ENCODE measurements at places on chromosomes 2 and 18.

DNA sequence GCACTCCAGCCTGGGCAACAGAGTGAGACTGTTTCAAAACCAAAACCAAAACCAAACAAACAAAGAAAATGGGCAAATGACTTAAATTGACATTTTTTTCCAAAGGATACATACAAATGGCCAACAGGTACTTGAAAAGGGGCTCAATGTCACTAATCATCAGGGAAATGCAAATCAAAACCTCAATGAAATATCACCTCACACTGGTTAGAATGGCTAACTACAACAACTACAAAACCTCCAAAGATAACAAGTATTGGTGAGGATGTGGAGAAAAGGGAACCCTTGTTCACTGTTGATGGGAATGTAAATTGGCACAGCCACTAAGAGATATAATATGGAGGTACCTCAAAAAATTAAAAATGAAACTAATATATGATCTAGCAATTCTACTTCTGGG lies 213.2 kb upstream of the HS6ST1 start:
- no peak for DNase-seq

- no peak for DNase-seq
These were observed 4.9 kb upstream of the ZC3H8 start for GRCh38 chr2:112259509-112260294.

- no peak for DNase-seq
These were observed 179.1 kb upstream of the SPRED2 start for GRCh38 chr2:65611488-65611887.

GRCh38 chr2:195808189-195808588 lies 151.2 kb downstream of the SLC39A10 start:
- DNase-seq, result no peak

DNA sequence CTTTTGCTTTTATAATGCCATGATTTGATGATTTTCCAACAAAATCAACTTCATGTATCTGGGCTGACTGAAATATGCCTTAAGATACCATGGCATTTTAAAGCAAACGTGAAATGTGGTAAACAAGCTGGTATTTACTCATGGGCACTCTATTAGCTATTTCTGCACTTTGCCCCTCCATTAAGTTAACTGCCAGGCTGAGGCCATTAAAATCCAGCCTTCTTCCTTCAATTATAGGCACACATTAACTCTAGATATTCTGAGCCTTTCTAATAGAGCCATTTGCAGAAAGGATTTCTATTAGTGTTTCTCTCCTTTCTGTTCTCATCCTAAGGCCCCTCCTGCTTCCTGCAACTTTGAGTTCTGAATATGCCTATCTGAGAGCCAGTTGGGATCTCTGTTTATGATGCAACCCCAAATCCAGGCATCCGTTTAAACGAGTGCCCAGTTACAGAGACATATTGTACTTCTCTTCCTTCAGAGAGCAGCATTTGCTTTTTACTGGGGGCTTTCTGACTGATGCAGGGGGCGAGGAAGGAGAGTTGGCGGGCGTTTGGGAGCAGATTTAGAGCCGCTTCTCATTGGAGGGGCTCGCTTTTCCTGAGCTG lies 1.6 kb upstream of the KCNJ3 start:
- no peak for DNase-seq

GRCh38 chr2:226524381-226524843 lies 275.2 kb downstream of the IRS1 start:
- DNase-seq, result no peak

DNA sequence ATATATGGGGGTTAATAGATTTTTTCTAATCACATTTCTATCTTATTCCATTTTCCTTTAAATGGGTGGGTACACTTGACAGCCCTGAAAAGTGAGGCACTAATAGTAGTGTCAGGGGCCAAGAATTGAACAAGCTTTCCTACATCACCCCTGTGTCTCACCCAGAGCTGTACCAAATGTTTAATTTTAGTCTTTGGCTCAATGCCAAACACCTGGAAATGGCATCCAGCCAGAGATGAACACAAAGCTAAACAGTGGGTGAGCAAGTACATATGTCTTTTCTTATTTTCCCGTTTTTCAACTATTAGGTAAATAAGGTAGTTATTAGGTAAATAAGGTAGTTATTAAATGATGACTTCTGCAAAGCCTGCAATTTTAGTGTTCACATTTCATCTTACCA lies 276.3 kb upstream of the ERBB4 start:
- no peak for DNase-seq

DNA sequence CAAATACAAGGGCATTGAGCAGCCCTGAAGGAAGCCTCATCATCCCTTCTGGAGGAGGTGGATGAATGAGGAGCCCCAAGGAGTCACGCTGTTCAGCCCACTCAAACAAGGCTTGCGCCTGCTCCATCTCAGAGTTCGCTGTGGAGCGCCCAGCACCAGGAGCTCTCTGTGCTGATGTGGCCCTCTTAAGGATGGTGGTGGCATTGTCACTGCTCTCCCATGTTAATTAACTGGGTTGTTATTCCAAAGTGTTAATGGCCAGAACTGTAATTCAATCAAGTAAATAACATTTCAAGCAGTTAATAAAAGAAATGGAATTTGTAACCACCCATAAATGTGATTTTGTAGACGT lies 726.0 kb upstream of the RAB6C start:
- no peak for DNase-seq

GRCh38 chr2:63344575-63345284 lies 243.5 kb downstream of the WDPCP start:
- no peak for DNase-seq

- no peak for DNase-seq
These were observed 31.9 kb upstream of the ITGA6 start for GRCh38 chr2:172395503-172395902.

DNA sequence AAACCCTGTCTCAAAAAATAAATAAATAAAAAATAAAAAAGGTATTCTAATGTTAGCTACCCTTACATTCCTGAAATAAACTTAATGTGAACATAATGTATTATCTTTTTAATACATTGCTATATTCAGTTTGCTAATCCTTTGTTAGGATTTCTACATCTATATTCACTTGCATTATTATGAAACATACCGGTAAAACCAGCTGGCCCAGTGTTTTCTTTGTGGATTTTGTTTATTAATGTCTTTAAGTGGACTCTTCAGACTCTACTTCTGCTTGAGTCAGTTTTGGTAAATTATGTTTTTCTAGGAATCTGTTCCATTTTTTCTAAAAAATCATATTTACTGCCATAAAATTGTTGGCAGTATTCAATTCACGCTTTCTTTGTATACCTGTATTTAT lies 34.5 kb downstream of the PTPN2 start:
- no peak for DNase-seq

DNA sequence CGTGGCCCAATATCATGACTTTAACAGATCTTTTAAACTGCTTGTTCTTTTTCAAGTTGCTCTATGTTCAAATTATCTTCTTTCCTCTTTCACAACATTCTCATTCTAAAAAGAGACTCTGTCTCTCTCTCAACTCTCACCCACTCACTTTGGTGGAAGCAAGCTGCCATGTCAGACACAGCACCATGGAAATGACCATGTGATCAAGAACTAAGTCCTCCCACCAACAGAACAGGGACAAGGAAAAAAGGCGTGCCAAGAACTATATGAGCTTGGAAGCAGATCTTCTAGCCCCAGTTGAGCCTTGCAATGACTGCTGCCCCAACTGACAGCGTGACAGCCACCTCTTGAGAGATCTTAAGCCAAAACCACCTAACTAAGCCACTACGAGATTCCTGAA lies 23.9 kb downstream of the BAZ2B start:
- DNase-seq, result no peak

DNA sequence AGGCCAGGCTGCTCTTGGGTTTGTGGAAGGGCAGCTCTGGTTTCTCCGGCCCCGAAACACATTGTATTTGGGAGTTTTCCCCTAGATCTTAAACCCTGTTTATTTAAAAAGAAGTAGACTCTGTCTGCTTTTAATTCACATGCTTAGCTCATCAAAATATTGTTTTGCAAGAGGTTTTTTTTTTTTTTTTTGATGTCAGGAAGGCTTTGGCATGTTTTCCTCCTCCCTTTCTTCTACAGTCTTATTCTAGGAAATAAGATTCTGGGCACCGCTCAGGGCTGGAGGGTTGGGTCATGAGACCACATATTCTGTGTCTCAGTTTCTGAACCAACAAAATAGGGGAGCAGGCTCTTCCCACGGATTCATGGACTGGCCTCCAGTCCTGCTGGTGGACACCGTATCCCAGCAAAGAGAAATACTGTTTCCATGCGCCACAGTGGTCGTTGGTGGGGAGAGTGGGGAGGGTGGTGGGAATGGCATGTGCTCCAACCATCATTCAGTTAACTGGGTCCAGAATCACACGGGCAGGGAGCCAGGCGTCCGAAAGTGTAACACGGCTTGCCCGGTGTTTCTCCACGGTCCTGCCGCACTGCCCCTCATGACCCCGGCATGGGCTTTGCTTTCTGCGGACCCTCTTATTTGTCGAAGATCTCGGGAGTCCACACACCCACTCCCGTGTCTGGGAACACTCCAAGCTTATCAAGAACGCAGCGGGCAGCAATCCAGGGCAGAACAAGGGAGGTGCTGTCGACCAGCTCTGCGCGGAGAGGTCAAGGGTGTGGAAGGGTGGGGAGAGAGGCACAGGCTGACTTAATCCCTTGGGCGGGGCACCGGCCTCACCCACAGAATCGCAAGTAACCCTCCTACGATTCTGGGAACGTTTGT lies 176.7 kb downstream of the GLI2 start:
- DNase-seq, result no peak

GRCh38 chr2:230472621-230473018 lies 56.6 kb downstream of the SP100 start:
- DNase-seq, result no peak

DNA sequence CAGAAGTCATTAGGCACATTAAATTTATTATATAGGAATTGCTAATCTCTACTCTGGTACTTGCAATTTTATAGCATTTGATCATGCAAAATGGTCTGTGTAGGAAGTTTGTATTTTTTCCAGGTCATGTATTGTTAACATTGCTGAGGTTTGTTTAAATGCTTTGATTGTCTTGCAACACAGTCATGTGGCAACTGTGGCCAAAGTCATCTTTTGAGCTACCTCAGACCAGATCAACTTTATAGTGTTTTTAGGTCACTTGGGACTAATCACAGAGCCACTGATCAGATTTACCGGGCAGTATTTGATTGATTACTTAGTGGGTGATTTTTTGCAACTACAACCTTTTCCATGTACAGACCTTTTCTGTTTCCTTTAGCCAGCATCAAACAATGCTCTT lies 3.7 kb downstream of the SERPINB5 start:
- no peak for DNase-seq

GRCh38 chr2:168008646-168009195 lies 238.7 kb downstream of the STK39 start:
- DNase-seq, result no peak

- no peak for DNase-seq
These were observed 44.4 kb downstream of the FECH start for GRCh38 chr18:57542126-57542525.

GRCh38 chr18:39786477-39786876 lies 2168.6 kb upstream of the PIK3C3 start:
- DNase-seq, result no peak

- DNase-seq, result no peak
These were observed 66.9 kb upstream of the CYP26B1 start for GRCh38 chr2:72214429-72215143.

GRCh38 chr2:16653799-16654198 lies 11.8 kb downstream of the CYRIA start:
- DNase-seq, result no peak

DNA sequence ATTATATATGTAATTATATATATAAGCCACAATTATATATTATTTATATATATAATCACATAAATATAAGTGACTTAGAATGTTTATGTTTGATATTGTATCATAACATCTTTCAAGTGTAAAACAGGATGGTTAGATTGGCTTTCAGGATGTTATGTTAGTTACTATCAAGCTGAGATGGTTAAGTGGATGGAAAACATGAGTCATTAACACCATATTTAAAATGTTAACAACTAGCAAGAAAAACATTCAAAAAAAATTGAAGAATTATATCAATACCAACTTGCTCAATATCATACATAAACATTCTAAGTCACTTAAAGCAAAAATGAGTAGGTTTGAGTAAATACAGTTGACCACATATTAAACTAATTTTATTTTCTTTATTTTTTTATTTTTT lies 21.8 kb upstream of the RAB27B start:
- no peak for DNase-seq

DNA sequence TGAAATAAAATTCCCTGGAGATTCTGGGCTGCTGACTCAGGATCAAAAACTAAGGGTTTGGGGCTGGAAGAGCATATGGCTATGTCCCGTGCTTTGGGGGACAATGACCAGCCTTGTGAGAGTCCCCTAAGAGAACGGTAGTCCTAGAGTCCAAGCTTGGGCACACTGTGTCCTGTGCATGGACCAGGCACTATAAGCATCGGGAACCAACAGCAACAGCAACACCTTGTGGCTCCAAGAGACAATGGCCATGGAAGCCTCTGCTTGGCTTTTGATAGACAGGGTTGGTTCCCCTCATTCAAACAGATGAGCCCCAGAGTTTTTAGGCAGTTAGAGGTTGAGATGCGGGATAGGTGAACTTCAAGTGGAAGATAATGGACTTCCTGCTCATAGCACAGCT lies 294.4 kb upstream of the CHAC2 start:
- no peak for DNase-seq

GRCh38 chr2:9473308-9473984 lies 905 bp upstream of the IAH1 start:
- DNase-seq, result no peak

DNA sequence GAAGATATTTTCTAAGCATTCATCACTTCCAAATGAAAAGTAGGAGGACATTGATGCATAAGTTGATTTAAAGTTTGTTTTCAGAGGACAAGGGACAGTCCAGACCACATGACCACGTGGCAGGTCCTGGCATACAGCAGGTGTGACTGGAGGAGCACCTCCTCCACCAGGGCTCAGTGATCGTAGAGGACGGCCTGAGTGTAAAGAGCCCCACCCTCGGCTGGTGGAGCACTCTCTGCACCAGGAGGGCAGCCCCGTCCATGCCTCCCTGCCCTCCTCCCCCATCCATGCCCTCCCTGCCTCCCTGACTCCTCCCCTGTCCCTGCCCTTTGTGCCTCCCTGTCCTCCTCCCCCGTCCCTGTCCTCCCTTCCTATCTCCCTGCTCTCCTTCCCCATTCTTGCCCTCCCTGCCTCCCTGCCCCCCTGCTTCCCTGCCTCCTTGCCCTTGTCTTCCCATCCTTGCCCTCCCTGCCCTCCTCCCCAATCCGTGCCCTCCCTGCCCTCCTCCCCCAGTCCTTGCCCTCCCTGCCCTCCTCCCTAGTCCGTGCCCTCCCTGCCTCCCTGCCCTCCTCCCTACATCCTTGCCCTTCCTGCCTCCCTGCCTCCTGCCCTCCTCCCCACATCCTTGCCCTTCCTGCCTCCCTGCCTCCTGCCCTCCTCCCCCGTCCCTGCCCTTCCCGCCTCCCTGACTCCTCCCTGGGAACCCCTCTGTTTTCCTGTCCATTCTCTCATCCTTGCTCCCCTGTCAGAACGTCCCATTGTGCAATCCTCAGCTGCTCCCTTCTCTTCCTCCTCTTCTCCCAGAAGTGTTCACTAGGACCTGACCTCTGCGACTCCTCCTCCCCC lies 47.9 kb downstream of the ANKMY1 start:
- no peak for DNase-seq

All from pulmonary artery endothelial cell (primary cell).